AG10803 (cell line): ENCODE measurements at places on chromosomes 5 and 9.

DNA sequence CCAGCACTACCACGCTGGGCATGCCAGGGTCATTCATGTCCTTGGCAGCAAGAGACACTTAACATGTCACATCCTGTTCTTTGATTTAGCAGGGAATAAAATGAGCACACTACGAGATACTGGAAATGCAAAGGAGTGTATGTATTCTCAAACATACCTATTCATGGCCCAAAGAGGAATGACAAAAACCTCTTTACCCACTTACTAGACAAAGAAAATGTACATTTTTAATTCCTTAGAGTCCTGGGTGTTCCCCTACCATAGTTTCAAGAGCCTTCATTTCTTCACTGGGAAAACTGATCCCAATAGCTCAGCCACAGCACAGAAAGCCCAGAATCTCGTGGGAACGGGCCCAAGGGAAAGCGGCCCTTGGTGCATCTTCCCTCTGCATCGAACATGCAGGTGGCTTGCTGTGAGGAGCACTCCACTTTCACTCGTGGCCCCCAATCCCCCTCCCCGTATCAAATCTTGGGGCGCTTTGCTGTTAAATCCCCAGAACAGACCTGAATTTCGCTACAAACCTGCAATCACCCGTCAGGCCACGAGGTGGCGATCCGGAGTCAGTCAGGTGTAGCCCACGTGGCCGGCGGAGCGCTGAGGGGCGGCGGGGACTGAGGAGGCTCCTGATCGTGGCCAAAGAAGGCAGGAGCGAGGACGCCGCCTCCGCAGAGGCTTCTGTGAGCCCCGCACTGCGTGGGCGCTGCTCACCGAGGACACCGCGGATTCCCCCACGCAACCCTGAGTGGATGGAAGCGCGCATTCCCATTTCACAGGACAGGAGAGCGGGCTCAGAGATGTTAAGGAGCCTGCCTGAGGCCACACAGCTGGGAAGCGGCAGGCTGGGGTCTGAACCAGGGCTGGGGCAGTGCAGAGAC, 91.4 kb downstream of the LMX1B start:
- peak; percentile 35 for DNase-seq

- peak; percentile 92 for DNase-seq
Observed at GRCh38 chr9:98899408-98900056, 44.2 kb upstream of the COL15A1 start.

DNA sequence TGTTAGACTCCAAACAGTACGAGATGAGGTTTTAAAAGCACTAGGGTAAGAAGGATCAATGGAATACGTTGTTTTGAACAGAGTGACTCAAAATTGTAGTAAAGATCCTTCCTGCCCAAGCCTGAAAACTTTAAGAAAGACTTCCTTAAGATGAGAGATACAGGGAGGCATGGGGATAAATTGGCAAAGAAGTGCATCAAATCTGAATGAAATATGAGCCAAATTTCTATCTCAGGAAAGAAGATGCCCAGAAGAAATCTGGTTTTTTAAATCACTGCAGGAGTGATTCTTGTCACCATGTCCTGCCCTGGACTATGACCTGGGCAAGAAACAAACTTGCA, 14.9 kb downstream of the FCN2 start:
- no peak for DNase-seq

DNA sequence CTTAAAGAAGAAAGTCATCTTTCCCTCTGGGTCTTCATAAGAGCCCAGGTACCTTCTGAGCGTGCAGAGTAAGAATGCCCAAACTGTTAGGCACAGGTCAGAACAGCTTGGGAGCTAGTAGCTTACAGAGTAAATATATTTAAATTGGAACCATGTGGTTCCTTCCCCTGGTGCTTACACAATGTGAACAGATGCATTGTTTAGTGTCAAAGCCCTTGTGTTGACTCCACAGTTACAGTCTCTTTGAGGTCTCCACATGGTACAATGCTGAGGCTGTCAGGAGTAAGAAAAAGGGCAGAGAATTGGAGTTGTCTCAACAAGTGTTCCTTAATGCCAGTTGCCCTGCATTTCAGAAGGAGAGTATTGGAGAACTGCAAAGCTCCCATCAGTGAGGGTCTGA, 188.5 kb downstream of the PAPPA start:
- DNase-seq: peak; percentile 47

DNA sequence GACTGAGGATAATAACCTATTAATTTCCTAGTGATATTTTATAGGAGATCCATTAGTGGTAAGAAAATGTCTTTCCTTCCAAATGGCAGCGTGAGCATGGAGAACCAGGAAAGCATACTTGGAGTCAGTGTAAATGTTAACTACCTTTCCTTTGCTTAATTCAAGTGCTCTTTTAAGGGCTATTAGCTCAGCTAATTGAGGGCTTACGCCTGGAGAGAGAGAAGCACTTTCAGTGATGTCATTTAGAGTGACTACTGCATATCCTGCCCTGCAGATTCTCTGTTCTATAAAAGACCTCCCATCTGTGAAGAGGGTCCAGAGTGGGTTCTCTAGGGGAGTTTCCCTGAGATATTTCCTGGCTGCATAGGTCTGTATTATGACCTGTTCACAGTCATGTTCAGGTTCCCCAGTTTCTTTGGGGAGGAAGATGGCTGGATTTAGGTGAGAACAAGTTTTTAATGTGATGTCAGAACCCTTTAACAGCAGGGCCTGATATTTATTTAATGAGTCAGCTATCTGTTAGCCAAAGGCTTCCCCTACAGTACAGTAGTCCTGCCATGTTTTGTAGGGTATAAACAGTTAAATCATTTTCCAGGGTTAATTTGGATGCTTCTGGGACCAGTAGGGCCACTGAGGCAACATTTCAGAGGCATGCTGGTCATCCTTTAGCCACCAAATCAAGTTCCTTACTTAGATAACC, 89.6 kb downstream of the TRIM36 start:
- DNase-seq: no peak

- DNase-seq: no peak
Observed at GRCh38 chr5:2139478-2139877, 256.8 kb upstream of the IRX4 start.

DNA sequence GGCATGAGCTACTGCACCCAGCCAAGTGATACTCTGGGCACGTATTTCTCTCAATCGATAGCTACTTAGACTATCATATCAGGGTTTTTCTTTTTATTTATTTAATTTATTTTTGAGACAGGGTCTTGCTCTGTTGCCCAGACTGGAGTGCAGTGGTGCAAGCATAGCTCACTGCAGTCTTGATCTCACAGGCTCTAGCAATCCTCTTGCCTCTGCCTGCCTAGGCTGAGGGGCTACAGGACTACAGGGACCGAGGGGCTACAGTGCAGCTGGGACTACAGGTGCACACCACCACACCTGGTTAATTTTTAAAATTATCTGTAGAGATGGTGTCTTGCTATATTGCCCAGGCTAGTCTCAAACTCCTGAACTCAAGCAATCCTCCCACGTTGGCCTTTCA, 20.3 kb upstream of the ANKHD1 start:
- DNase-seq: no peak

DNA sequence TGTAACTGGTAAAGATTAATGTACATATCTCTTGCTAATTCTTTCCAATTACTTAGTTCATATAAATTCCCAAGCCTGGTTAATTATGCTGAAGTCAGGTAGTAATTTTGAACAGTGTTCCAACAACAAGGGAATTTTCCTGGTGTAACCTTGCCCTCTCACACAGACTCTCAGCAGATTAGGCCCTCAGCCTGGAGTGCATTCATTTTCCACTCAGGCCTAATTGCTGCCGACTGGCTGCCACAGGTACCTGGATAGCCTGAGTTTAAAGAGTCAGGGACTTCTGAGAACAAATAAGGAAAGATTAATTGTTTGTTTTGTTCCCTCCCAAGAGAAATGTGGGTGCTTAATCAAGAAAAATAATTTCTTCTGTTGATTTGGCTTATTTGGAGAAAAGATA, 71.4 kb downstream of the PPIC start:
- no peak for DNase-seq

GRCh38 chr5:88732181-88732633, 150.8 kb downstream of the MEF2C start:
- peak; percentile 69 for DNase-seq

GRCh38 chr5:177508221-177508611, 1.4 kb downstream of the DOK3 start:
- DNase-seq: no peak

GRCh38 chr5:94469894-94470329, 148.5 kb downstream of the KIAA0825 start:
- peak; percentile 77 for DNase-seq

DNA sequence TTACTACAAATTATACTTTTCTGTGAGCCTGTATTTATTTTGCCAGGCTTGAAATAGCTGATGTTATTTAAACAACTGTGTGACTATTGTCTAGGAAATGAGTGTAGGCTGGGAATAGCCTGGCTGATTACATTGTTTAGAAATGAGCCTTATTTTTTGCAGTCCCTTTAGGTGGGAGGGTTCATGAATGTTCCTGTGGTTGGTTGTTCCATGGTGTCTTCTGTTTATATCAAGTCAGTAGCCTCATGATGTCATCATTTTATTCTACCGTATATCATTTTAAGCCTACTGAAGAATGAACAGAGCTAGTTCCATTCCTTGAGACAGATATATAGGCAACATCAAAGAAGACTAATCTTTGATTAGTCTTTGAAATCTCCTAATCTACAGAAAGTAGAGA, 53.1 kb downstream of the MAP1B start:
- peak; percentile 70 for DNase-seq
